ENCODE measurements at places on chromosomes 16 and 17.

- DNase-seq: no peak
These were observed 1.2 kb downstream of the AOC2 start for GRCh38 chr17:42845556-42845917.

DNA sequence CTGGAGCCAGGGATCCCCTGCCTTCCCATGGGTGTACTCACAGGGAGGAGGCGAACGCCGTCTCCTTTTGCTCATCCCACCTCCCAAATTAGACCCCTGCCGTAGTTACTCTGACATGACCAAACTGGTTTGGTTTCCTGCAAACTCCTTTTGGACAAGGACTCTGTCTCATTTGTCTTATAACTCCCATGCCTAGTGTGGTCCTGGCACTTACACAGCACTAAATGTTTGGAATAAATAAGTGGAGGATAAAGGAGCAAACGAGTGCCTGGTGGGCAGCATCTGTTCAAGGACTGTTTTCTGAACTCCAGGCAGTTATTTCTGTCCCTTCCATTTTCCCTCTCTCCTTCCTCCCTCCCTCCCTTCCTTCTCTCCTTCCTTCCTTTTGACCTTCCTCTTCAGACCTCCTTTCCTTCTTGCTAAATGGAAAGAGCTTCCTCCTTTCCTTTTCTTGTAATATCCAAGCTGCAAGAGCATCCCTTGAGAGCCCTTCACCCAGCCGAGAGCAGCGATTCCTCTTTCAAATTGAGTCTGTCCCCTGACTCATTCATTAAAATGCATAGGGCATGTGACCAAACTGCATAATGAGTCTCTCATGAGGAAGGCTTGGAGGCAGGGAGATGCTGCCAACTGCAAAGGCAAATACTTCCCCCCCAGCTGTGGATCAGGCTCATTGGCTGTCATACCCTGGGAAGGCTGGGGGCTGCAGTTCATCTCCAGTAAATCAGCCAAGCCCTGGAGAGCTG lies 36.8 kb downstream of the CHD9 start:
- no peak for DNase-seq

DNA sequence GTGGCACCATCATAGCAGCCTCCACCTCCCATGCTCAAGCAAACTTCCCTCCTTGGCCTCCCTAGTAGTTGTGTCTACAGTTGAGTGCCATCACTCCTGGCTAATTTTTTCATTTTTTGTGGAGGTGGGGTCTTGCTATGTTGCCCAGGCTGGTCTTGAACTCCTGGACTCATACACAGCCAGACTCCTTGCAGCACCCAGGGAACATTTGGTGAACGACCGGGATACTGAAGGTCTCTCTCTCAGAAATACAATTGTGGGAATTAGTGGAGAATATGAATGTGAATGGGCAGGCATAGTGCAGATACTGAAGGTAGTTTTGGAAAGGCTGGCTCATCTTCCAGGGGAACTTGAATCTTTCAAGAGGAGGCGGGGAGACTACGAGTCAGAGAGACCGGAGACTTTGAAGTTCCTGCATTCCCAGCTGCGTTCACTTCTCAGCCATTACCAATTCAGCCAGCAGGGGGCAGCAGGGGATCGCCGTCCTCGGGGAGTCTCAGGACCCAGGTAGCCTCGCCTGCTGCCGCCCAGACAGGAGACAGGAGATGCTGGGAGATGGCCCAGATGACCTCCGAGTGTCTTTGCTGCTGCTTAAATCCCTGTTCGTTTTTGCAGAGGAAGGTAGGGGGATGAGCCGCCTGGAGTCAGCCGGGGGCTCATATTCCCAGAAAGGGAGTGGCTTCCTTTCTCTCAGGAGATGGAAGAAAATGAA lies 68.6 kb downstream of the HAPSTR1 start:
- DNase-seq: peak; percentile 9

GRCh38 chr16:57335366-57335765 lies 23.2 kb upstream of the CCL22 start:
- DNase-seq: no peak

- DNase-seq: no peak
These were observed 11.6 kb upstream of the CES4A start for GRCh38 chr16:66976746-66977145.

DNA sequence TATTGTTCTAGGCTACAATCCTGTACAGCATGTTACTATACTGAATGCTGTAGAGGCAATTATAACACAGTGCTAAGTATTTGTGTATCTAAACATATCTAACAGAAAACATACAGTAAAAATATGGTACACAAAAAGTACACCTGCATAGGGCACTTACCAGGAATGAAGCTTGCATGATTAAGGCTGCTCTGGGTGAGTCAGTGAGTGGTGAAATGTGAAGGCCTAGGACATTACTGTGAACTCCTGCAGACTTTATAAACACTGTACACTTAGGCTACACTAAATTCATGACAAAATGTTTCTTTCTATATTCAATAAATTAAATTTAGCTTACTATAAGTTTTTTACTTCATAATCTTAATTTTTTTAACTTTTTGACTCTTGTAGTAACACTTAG lies 37.1 kb downstream of the AMFR start:
- DNase-seq: no peak

- DNase-seq: no peak
These were observed 1.7 kb upstream of the KCNJ16 start for GRCh38 chr17:70073310-70073709.

GRCh38 chr17:14330492-14330962 lies 29.6 kb downstream of the HS3ST3B1 start:
- no peak for DNase-seq

DNA sequence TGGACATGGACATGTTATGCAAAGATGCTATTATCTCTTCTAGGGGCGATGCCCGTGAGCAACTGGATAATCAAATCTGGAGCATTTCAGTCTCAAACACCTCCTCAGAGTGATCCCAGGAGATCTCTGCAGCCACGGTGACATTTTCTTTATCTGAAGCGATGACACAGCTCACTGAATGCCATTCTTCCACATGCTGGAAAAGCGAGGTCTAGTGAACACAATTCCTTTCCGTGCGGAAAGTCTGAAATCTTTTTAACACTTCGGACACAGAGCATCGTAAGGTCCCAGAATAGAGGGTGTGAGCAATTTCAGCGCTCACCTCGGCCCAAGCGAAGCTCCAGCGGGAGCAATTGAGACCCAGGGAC lies 531 bp upstream of the HASPIN start:
- no peak for DNase-seq

- DNase-seq: no peak
These were observed 560.7 kb downstream of the KCNJ18 start for GRCh38 chr17:22253007-22253406.

DNA sequence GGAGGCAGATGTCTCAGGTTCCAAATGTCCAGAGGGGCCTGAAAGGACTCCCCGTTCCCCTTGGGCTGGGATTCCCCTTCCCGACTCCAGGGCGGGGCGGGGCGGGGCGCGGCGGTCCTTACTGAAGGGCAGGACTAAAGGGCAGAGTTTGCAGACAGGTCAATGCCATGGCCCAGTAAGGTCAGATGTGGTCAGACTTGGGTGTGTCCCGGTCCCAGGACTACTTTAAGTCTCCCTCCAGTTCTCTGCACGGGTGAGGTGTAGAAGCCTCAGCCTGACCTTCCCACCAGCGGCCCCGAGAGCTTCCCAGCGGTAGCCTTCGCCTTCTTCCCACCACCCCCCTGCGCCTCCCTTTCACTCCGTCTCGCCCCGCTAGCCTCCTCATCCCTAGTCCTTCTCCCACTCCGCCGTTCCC lies 532 bp downstream of the KDM6B start:
- DNase-seq: peak; percentile 67

GRCh38 chr17:64994781-64995538 lies 61.6 kb downstream of the GNA13 start:
- no peak for DNase-seq

GRCh38 chr17:76966016-76966415 lies 97.8 kb downstream of the MGAT5B start:
- no peak for DNase-seq

DNA sequence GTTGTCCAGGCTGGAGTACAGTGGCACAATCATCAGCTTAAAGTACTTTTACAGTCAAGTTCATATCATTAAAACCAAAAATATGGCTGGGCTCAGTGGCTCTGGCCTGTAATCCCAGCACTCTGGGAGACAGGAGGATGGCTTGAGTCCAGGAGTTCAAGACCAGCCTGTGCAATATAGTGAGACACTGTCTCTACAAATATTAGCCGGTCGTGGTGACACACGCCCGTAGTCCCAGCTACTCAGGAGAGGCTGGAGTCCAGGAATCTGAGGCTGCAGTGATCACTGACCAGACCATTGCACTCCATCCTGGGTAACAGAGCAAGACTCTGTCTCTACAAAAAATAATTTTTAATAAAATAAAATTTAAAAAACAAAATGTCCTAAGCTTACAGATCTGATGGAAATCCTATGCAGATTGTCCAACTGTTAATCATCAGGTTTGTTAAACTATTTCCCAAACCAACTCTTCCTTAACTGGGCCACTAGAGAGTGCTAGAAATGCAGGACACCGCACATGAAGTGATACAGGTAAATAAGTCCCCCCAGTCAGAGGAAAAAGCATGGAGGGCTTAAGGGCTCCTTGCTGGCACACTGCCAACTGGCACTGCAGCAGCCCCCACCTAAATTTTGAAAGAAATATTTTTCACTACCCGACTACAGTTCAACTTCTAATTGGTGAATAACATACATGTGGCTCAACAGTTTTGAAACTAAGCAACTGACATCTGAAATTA lies 2.8 kb downstream of the USP22 start:
- no peak for DNase-seq

- DNase-seq: no peak
These were observed 14.2 kb upstream of the TEKT5 start for GRCh38 chr16:10708969-10709368.

DNA sequence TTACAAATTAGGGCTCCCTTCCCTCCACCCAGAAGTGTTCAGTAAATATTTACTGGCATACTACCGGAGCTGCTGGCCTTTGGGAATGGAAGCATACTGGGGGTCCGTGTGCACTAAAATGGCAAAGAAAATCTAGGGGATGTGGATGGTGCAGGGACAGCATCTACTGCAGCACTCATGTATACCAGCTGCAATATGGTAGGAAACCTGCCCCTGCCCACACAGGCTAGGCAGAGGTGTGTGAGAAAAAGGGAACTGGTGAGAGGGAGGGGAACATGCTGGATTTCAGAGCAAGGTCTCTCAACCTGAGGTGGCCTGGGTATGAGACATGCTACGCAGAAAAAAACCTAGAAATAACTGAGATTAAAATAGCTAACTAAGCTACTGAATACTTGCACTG lies 145.4 kb downstream of the CDH13 start:
- no peak for DNase-seq

DNA sequence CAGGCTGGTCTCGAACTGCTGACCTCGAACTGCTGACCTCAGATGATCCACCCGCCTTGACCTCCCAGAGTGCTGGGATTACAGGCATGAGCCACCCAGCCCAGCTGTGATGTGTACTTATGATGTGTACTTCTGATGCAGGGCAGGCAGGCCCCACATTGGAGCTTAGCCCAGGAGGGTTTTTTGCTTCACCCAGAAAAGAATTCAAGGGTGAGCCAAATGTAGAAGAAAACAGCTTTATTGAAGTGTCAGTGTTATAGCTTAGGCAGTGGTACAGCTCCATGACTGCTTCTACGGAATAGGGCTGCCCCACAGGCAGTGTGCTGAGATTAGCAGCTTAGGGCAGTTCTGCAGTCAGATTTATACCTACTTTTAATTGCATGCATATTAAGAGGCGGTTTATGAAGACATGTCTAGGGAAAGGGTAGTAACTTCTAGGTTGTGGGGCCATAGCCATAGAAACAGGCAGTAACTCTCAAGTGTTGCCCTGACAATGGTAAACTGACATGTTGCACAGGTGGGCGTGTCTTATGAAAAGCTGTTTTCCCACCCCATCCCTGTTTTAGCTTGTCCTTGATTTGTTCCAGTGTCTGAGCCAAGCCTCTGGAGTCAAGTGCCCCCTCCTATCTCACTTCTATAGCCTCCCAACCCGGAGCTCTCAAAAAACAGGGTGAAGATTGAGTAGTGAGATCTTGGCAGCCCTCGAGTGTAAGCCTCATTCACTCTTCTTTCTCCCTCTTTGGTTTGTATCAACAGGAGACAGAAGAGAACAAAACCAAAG lies 24.1 kb upstream of the POLR3E start:
- DNase-seq: no peak

DNA sequence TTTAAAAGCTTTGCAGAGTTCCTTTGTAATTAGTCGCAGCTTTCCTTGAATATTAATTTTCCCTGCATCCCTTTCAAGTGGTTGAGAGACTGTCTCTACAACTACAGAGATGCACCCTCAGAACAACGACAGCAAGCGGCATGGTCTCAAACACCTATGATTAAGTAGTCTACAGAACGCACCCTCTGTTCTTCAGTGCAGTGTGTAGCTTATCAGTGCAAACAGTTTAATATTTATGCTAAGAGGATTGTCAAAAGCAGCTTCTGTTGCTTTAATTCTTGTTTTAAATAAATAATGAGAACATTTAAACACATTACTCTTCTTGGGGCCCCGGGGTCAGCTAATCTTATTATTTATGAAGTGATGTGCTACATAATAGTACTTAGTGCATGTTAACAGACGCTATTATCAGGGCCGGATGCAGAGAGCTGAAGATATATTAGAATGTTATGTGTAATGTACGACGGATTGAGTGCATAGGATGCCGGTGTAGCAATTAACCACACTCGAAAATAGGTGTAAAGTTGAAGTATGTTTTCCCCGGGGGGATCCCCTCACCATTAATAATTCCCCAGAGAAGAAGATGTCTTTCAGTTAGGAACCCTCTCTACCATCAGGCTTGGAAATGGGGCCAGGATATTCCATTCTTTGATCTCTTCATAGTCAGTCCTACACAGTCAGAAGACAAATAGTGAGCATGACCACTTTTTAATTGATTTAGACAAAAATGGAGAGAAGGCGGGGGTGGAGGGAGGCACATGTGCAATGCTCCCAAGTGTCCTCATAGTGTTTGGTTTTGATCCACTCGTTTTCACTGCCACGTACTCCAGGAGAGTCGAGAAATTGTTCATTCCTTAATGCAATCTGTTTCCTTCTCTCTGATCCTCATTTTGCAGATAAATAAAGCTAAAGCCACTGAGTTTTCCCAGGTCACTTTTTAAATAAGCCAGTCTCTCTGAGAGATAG lies 176.3 kb downstream of the IRX3 start:
- DNase-seq: no peak

- DNase-seq: no peak
These were observed 3.8 kb downstream of the ARHGDIA start for GRCh38 chr17:81867170-81867990.

GRCh38 chr17:31061678-31062077 lies 33.1 kb upstream of the NF1 start:
- DNase-seq: no peak

DNA sequence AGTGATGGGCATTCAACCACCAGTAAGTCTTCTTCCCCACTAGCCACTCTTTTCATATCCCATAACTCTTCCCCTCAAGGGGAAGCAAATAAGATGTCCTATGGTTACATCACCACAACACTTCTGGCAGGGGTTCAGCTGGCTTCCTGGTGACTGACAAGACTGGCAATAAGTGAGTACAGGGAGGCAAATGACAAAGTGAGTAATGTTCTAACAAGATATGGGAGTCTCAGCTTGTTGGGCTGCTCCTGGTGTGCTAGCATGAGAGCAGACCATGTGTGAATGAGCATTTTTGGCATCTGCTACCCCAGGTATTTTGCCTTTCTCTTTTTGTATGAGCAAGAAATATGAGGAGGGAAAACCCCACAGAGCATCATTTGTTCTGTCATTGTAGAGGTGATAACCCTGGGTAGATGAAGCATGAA lies 9.9 kb downstream of the TMIGD1 start:
- peak; percentile 12 for DNase-seq

GRCh38 chr17:2955931-2956582 lies 107.3 kb downstream of the OR1D5 start:
- no peak for DNase-seq

GRCh38 chr17:40219594-40220338 lies 662 bp downstream of the WIPF2 start:
- peak; percentile 35 for DNase-seq

All from T-cell (primary cell).